ENCODE measurements at places on chromosomes 1 and 21.

- DNase-seq = no peak
Observed at GRCh38 chr1:16168622-16169360, 12.9 kb upstream of the EPHA2 start.

- no peak for DNase-seq
Observed at GRCh38 chr21:41254090-41254700, 62.4 kb upstream of the FAM3B start.

DNA sequence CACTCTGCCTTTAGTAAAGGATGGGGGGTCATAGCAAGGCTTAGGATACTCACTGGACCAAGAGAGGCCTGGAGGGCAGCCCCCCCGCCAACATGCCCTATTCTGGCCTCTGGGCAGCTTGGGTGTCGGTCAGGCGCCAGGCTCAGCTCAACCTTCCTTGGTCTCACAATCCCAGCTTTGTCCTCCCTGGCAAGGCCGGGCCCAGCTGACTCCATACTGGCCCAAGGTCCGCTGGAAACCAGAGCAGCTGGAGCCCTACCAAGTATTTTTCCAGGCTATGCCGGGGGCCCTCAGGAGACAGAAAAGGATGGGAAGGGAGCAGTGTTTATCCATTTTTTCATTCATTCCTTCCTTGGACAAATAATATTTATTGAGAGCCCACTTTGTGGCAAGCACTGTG, 6.2 kb downstream of the FBXO2 start:
- no peak for DNase-seq

- no peak for DNase-seq
Observed at GRCh38 chr1:155529109-155529508, 33.5 kb downstream of the ASH1L start.

DNA sequence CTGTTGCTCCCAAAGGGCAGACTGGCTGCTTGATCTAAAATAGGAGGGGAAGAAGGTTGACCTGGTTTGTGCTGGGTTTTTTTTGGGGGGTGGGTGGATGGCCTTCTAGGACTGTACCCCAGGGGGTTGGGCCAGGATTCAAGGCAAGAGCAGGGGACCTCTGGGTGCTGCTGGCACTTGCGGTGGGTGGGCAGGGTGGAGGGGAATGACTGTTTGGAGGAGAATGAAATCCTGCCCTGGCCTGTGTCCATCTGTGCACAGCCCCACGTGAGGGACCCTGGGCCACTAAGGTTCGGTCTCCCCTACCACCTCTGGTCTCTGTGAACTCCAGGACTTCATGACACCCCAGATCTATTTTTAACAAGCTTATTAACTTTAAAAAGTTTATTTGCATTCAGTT, 414.2 kb downstream of the PTPRU start:
- no peak for DNase-seq

GRCh38 chr1:231867607-231868006, 241.0 kb downstream of the DISC1 start:
- DNase-seq = no peak

DNA sequence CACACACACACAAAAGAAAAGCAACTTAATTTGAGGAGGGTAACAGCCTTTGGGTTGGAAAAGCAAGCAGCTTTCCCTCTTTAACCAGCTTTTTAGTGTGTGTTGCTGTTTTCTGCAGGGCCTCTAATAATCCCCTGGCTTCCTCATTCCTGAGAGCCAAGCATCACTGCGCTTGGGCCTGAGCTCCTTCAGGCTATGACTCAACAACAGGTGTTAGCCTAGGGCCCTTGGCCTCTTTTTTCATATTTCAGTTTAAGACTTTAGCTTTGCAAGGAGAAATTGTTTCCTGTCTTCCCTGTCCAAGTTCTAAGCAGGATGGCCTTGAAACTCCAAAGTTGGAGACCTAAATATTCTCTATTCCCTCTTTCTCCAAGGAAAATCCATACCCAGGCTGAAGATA, 26.2 kb upstream of the SNX27 start:
- DNase-seq = no peak

- no peak for DNase-seq
Observed at GRCh38 chr1:245481261-245481660, 326.5 kb downstream of the KIF26B start.

DNA sequence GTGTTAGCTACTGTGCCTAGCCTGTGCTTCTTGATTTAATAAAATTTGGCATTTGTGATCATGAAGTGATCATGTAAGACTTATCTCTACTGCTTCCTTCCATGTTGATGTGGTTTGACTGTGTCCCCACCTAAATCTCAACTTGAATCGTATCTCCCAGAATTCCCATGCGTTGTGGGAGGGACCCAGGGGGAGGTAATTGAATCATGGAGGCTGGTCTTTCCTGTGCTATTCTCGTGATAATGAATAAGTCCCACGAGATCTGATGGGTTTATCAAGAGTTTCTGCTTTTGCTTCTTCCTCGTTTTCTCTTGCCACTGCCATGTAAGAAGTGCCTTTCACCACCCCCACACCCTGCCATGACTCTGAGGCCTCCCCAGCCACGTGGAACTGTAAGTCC, at the start of gene OVAAL:
OVAAL (plus strand) TSS at position 301 of the 400 bp plus-strand sequence.
- no peak for DNase-seq

- no peak for DNase-seq
Observed at GRCh38 chr21:41673596-41674335, 93.1 kb downstream of the RIPK4 start.

GRCh38 chr1:235404190-235404589, 37.0 kb downstream of the TBCE start:
- DNase-seq = no peak

GRCh38 chr1:238982736-238983135, 403.6 kb upstream of the CHRM3 start:
- no peak for DNase-seq

GRCh38 chr1:43449708-43450069, 4.0 kb downstream of the HYI start:
- no peak for DNase-seq

GRCh38 chr1:241927321-241927720, 30.2 kb upstream of the BECN2 start:
- DNase-seq = no peak

- no peak for DNase-seq
Observed at GRCh38 chr1:67280696-67281095, 27.0 kb upstream of the IL12RB2 start.

GRCh38 chr1:67646145-67647035, 38.6 kb upstream of the GADD45A start:
- no peak for DNase-seq

- no peak for DNase-seq
Observed at GRCh38 chr1:247748041-247748440, at the start of gene OR14A2. Gene OR14A2 (minus strand): TSS chr1:247748141.

DNA sequence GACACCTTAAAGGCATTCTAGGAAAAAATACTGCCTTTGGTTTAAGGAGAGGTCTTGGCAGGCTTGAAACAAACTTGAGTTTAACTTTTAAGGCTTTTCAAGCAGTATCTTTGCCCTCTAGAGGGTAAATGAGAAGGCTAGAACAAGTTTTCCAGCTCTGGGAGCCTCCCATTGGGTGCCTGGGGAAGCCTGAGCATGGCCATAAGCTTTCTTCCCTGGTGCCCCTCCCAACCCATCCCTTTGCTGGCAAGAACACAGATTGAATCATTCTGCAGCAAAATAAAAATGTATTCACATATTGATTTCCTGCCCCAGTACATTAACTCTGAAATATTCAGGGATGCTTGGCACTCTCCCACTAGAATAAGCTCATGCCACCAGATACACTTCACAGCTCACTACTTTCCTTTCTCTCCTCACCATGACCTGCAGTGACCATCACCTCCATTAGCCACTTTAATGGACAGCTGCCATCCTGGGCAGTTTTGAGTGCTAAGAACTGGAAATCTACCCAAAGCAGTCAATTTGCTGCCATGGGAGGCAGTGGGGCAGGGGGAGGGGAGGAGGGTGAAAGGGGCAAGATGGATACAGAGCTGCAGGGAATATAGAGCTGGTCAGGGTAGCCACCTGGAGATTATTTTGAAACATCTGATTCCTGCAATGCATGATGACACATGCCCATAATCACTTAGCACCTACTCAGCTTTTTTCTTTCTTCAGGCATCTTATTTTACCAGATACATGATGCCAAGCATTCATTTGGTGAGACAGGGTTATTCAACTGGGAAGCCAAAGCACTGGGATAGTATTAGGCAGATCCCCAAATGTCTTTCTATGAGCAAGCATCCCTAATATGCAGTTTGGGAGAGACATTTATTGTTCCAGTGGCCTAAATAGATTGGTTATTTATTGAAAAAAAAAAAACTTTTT, 140.6 kb downstream of the SYT2 start:
- DNase-seq = no peak

- no peak for DNase-seq
Observed at GRCh38 chr1:172448995-172449584, 5.2 kb upstream of the PIGC start.

- DNase-seq = no peak
Observed at GRCh38 chr1:165753934-165754333, 14.7 kb downstream of the TMCO1 start.

DNA sequence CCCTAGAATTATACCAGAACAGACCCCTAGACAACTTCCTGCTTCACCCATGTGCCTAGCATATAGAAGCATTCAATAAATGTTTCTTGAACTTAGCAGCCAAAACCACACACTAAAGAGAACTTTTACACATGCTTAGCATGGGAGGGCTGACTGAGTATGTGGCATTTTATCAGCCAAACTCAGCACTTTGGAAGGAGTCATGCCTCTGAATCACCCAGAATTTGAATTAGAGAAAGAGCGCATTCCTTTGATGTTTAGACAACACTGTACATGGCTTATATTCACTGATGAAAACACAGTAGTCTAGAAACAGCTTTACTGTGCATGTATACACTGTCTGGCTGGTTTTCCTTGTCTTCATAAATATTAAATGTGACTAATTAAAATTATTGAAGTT, 26.1 kb downstream of the SPAG17 start:
- DNase-seq = peak; percentile 90

DNA sequence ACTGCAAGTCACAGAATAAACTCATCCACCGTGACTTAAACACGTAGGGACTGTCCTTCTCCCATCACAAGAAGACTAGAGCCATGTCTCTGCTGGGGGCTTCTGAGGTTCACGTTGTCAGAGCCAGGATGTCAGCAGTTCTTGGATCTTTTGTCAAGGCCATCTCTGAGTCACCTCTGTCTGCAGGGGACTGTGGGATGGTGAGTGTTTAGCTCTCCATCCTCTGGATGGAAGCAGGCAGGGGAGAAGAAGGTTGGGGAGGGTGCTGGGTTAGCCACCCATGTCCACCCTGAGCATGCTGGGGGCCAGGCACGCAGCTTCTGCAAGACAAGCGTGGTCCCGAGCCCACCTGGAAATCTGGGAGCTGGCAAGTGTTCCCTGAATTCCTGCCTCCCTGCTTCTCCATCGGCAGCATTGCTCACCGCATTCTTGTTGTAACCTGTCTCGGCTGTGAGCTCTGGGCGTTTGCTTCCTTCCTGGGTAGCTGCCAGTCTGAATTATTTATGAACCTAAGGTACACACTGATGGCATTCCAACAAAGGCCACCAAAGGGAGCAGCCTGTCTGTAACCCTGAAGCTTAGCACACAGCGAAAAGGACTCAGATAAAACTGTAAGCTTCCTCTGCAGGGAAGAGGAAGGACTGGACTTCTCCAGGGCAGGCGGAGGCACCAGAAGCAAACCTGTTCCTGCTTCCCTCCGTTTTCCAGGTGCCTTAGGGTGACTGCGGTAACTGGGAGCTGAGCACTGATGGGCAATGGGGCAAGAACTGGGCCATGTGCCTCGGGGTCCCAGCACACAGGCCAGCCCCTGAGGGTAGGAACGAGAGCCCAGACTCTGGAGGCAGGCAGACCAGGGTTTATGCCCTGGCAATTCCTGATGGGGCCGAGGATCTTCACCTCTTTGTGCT, 88.6 kb downstream of the RIPK4 start:
- no peak for DNase-seq

DNA sequence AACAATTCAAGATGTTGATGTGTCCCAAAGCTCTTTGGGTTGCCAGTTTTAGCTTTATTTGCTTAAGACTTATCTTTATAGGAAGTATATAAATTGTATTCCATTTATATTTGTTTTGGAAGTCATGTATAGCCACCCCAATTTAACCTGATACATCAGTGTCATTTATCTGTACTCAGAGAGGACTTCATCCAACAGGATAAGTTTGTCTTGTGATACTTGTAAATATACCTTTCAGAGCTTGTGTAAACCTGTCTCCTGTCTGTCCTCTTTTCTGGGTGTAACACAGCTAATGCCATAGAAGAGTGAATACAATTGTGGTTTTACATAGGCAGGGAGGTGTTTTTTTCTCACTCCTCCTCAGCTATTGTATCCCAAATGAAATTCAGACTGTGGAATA, 10.4 kb downstream of the PTGFR start:
- no peak for DNase-seq

DNA sequence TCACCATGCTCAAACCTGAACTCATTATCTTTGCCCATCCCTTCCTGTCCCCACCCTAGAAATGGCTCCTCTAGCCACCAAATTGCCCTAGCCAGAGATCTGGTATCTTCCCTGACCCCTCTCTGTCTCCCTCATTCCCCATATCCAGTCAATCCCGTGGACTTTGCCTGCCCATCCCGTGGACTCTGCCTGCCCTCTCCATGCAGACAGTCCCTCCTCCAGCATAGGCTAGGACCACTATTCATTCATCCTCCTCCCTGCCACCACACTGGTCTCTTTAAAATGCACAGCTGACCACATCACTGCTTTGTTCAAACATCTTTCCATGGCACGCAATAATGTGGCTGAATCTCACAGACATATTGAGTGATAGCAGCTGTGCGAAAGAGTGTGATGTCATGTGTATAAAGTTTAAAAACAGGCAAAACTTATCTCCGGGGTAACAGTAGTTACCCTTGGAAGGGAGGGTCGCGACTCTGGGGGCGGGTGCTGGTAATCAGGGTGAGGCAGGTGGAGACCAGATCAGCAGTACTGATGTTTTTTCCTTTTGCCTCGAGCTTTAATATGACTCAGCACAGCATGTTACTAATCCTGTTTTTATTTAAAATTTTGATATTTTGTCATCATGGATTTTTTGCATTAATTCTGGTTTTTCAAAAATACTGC, 4.8 kb upstream of the SLC2A1 start:
- DNase-seq = no peak

- no peak for DNase-seq
Observed at GRCh38 chr1:81937791-81938450, 137.2 kb downstream of the ADGRL2 start.

- no peak for DNase-seq
Observed at GRCh38 chr1:29539971-29540370, 303.6 kb downstream of the PTPRU start.

DNA sequence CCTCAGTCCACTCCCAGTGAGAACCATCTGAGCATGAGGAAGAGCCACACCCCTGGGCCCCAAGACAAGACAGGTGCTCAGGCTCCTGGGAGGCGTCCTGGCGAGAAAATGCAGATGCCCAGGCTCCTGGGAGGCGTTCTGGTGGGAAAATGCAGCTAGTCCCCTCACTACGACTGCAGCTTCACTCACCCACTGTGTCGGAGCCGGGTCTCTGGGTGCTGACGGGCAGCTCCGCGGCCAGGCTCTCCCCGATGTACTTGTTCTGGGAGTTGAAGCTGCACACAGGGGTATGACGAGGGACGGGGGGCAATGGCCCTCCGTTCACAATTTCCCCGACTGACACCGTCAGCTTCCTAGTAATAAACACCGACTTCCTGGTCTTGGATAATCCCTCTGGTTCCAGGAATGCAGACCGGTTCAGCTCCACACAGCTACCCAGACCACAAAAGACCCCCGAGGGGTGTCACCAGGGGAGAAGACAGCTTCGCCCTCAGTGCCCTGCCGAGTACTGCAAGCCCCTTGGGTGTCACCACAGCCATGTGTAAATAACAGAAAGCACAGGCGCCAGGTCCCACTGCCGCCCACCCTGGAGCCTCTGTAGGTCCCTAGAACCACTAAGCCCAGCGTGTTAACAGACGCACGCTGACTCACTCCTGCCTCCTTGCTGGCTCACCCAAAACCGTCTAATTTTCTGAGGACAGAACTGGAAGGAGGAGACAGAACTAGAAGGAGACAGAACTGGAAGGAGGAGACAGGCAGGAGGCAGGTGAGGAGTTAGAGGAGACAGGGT, 19.5 kb downstream of the MCM3AP start:
- no peak for DNase-seq
